ENCODE measurements at places on chromosomes 2 and 18. TPM values are rescaled to one million over a fixed set of nuclear protein-coding genes. Genes with fewer than 3 reads are reported as not detected.

The RUFY4 gene
- 4.9 TPM for total RNA-seq

The SSB gene
- 84.6 TPM for total RNA-seq

The TMEM17 gene
- not detected for total RNA-seq

The ANKRD39 gene
- 31.2 TPM for total RNA-seq

The CHRND gene
- not detected for total RNA-seq

DNA sequence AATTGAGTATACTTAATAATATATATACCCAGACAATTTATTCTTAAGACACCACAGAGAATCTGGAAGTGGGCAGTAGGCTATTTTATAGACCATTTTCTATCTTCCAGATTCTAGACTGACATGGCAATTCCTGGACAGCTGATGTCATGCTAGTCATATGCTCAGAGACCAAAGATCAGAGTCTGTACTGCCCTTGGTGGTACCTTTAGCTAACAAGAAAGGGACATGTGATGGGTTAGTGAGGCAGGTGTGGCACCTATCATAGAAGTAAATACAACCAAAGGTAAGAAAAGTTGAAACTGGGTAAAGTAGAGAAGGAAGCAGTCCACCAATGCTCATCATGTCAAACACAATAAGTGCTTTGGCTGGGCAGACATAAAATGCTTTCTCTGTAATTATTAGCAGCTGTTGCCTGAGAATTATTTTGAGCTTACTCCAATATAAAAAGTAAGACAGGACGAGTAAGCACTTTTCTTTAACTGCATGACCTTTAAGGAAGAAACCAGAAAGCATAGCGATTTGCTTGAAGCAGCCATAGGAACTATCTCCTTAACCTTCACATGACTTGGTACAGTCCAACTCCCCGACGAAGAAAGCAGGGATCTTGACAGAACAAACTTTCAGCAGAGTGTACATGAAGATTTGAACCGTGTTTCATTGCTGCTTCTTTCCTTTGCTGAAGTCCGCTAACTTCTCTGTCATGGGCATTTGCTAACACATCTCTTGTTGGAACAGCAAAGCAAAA lies 47.1 kb downstream of the SLC40A1 start:
- no peak for DNase-seq

DNA sequence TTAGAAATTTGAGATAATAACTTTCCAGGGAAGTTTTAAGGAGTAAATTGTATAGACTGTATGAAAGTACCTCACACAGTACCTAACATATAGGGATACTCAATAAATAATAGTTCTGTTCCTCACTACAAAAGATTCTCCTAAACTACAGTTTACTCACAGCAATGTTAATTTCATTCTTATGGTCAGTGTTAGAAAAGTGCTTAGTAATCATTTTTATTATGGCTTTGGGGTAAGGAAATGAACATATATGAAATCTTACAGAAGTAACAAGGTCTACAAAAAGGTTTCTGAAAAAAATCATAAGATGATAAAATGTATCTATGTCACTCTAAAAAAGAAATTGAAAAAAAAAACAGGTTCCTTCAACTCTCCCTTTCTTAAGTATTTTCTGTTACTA lies 67.2 kb downstream of the IKZF2 start:
- DNase-seq, result no peak

DNA sequence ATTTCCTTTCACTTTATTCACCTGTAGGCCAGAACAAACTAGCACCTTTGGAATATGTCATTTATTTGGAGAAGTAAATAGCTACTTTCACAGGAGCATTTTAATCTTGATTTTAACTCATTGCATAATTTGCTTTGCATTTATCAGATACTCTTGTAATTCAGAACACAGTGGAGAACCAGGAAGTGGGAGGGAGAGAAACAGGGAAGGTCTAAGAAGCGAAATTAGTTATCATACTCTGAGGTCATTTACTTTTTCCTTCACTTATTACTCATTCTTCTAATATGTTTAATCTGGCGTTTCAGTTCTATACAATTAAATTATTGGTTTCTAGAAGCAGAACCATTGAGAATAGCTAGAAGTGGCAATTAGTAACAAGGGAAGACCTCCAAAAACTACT lies 20.7 kb downstream of the RBM44 start:
- DNase-seq, result no peak

DNA sequence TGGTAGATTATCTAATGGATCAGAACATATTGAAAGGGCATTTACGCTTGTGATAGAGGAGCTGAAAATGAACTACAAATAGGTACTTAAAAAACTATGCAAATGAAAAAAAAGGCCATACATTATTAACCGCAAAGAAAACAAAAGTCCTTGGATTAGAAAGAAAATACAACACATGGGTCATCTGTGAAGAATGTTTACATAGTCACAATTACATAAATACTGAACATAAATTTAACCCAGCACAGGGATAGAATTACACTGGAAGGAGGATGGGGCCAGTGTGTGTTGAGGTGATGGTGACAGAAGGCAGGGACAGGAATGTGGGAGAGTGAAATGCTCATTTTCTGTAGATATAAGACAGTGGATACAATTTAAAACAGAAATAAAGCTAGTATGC lies 6.6 kb downstream of the NTSR2 start:
- DNase-seq, result no peak

- no peak for DNase-seq
Measured at GRCh38 chr2:227163485-227163997, 464 bp downstream of the COL4A4 start.

DNA sequence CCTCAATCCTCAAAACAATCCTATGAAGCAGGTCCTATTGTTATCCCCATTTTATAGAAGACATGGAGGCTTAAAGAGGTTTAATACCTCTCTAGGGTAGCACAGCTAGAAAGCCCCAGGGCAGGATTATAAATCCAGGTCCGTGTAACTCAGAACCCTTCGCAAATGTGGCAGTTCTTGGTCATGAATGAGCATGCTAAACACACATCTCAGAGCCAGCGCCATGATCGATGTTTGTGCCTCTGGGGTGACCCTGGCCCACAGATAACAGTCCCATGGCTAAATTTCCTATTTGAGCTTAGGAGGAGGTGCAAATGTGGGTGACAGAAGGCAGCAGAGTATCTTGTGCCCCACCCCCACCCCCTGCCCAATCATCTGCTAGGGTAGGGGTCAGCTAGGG lies 17.5 kb downstream of the DNMT3A start:
- no peak for DNase-seq

DNA sequence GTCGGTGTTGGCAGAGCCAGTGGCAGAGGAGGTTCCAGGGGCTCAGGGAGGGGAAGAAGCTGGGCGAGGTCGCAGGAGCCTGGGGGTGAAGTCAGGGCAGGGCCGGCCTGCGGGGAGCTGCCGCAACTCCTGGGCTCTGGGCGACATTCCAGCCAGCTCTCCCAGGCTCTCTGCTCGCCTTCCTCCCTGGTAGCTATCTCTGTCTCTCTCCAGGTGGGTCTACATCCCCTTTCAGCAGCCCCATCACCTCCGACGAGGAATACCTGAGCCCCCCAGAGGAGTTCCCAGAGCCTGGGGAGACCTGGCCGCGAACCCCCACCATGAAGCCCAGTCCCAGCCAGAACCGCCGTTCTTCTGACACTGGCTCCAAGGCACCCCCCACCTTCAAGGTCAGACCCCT lies 27.0 kb downstream of the SPEG start:
- no peak for DNase-seq

DNA sequence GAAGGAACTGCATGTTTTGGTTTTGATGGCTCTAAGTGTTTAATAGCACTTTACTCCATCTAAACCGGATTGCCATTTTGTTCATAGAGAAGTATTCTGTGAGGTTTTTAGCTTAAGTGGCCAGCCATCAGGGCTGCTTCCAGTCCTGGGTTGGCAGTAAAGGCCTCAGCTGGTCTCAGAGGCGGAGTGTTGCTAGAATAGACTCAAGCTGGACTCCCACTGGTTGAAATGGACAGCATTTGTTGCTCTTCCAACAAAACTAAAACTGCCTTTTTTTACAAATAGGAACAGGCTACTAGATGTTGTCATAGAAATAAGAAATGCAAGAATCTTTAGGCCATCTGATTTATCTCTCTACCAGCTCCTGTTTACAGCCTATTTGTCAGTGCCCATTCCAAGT lies 126.4 kb downstream of the MAIP1 start:
- no peak for DNase-seq
